ENCODE measurements at places on chromosomes 11 and 22.

DNA sequence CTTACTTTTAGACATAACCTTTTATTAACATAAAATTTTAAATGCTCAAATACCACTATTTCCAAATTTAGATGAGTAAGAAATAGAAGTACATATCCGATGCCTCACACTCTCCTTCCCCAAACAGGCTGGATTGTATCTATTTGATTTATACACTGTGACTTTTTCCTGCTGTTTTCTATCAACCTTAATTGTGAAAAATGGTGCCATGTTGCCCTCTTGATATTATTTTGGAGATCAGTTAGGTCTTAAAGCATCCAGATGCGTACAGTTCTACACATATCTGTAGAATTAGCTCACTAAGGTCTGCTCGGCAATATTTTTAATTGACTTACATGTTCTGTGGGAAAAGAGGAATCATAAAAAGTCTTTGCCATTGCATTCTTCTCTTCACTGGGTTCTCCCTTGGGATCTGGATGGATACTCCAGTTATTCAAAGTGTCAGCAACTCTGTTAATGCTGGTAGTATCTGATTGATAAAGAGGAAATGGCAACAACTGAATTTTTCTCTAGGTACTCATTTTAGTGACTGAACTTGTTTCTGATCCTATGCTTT, 27.2 kb downstream of the EIF3M start:
- peak overlapping the region; percentile 37 for H3K27ac ChIP-seq
- H3K4me3 ChIP-seq = no peak overlapping the region
- peaks cover 27% of the 10 kb centered on the region for H3K4me1 ChIP-seq
- DNase-seq = no peak
- H3K36me3 ChIP-seq = peaks cover 46% of the 10 kb centered on the region

- peaks cover 2% of the 10 kb centered on the region for H3K27me3 ChIP-seq
- no peak overlapping the region for H3K27ac ChIP-seq
- no peaks in the 10 kb centered on the region for H3K4me1 ChIP-seq
- no peak for DNase-seq
- H3K4me3 ChIP-seq = no peak overlapping the region
- H3K36me3 ChIP-seq = no peaks in the 10 kb centered on the region
These were observed 220.9 kb downstream of the PGR start for GRCh38 chr11:100908746-100909145.

DNA sequence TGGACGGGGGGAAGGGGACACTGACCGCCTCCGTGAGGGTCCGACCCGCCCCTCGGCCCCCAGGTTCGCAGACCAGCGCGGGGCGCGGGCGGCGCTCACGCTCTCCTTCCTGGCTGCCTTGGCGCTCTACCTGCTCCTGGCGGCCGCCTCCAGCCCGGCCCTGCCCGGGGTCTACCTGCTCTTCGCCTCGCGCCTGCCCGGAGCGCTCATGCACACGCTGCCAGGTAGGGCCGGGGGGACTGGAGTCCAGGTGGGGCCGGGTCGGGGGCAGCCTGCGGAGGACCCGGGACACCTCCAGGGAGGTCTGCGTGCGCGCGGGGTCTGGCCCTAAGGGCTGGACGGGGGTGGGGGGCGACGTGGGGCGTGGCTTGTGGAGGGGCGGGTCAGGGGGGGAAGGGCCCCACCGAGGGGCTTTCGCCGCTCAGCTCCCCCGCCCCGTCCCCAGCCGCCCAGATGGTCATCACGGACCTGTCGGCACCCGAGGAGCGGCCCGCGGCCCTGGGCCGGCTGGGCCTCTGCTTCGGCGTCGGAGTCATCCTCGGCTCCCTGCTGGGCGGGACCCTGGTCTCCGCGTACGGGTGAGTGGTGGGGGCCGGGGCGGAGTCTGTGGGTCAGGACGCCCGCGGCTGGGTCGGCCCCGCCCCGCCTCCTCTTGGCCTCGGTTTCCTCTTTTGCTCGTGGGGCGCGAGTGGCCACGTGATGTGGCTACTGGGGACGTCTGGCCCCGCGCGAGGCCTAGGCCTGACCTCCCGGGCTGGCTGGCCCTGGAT, 19.9 kb downstream of the PHLDA2 start:
- peaks cover 8% of the 10 kb centered on the region for H3K27me3 ChIP-seq
- peaks cover 13% of the 10 kb centered on the region for H3K36me3 ChIP-seq
- H3K4me3 ChIP-seq = no peak overlapping the region
- peaks cover 17% of the 10 kb centered on the region for H3K4me1 ChIP-seq
- DNase-seq = no peak

- peaks cover 5% of the 10 kb centered on the region for H3K4me1 ChIP-seq
- H3K27ac ChIP-seq = no peak overlapping the region
These were observed 143.5 kb upstream of the B3GAT1 start for GRCh38 chr11:134555510-134555909.

- H3K36me3 ChIP-seq = peaks cover 38% of the 10 kb centered on the region
- peak overlapping the region; percentile 85 for H3K27ac ChIP-seq
- peak; percentile 87 for DNase-seq
- no peak overlapping the region for H3K4me3 ChIP-seq
- H3K27me3 ChIP-seq = no peaks in the 10 kb centered on the region
- H3K4me1 ChIP-seq = peaks cover 19% of the 10 kb centered on the region
These were observed 11.1 kb downstream of the POLR3H start for GRCh38 chr22:41532908-41533825.

DNA sequence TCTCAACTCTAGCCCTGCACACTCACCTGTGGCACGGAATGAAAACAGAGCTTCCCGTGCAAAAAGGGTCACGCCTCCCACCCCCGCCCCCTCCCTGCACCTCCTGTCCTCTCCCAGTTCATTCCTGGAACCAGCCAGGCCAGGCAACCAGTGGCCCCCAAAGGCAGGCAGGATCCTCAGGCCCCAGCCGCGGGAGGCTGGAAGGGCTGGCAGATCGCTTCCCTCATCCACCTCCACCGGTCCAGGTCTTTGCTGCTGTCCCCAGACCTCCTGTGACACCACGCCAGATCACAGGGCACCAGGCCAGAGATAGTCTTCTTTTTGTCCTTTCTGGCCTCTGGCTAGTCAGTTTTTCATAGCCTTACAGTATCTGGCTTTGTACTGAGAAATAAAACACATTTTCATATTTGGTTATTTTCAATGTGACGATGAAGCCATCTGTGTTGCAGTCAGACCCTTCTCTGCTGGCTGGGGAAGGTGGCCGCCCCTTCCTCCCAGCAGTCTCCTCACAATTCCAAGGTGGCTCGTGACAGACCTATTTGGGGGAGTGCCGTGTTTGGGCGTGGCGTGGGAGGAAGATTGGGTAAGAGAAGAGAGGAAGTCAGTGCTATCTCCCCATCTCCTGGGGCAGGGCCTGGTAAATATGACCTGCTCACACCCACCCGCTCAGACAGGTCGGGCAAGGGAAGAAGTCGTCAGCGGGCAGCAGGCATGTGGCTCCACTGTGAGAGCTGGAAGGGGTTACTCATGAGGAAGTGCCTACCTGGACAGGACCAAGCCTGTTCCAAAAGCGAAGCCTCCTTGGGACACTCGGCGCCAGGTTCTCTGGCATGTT, 9.1 kb downstream of the SSH3 start:
- peaks cover 9% of the 10 kb centered on the region for H3K4me1 ChIP-seq
- H3K36me3 ChIP-seq = no peaks in the 10 kb centered on the region
- H3K27me3 ChIP-seq = peaks cover 8% of the 10 kb centered on the region
- DNase-seq = no peak
- peak overlapping the region; percentile 9 for H3K27ac ChIP-seq
- no peak overlapping the region for H3K4me3 ChIP-seq

DNA sequence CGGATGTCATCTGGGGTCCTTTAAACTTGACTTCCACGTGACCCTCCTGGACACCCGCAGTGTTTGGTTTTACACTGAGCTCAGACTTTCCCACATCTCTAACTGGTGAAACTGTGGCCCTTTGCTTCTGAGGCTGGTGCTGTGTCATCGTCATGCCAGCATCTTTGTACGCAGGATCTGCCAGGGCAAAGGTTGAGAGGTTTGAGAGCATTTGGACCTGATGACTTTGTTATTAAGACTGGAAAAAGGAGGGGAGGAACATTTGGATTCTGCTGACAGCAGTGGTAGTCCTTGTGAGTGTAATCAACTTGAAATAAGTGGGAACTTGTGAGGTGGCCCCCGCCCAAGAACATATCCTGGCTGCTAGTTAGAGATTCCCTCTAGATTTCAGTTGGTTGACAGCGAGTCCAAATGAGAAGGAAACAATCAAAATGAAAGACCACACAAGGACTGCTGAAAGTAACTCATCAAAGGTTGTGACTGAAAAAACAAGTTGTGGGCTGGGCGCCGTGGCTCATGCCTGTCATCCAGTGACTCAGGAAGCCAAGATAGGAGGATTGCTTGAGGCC, 102.5 kb downstream of the KIAA1671 start:
- no peaks in the 10 kb centered on the region for H3K27me3 ChIP-seq
- no peak for DNase-seq
- peaks cover 9% of the 10 kb centered on the region for H3K4me1 ChIP-seq
- no peak overlapping the region for H3K4me3 ChIP-seq

DNA sequence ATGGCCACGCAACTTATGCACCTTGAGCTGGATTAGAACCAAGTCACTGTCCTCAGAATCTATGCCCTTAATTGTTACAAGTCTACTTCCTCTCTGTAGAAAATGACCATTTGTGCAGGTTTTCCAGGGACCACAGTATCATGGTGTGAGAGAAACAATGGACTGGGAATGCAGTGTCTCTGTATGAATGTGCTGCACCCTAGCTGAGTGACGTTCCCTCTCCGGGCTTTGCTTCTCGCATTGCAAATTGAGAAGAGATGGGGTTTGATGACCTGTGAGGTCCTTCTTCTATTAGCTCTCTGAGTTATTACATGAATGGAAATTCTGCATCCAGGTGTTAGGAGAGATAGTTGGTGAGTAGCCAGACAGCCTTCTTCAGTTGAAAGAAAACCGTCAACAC, 1052.3 kb downstream of the NTM start:
- no peak overlapping the region for H3K4me3 ChIP-seq
- H3K36me3 ChIP-seq = no peaks in the 10 kb centered on the region
- peaks cover 20% of the 10 kb centered on the region for H3K4me1 ChIP-seq
- DNase-seq = no peak

DNA sequence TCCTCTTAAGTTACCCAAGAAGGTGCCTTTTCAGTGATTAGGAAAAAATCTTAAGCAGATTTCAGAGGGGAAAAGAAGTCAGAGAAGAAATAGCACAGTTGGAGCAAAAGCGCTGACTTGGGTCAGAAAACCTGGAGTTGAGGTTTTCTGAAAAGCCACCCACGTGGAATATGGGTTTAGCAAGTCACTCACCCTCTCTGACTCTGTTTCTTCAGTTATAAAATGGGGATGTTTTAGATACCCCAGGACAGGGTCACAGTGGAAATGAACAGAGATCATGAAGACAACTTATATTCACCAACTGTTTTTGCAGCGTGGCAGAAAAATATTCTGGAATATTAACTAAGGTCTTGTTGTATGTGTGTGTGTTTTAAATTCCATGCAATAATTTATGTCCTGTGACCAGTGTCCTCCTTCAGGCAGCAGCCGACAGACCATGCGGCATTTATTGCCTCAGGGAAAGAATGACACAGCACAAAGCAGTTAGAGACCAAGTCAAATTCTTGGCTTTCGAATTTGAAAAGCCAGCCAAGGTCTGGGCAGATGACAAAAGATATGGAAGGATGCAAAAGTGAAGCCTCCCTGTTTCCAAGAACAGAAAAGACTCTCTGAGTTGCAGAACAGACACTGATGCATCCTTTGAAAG, 119.9 kb downstream of the MIAT start:
- H3K27me3 ChIP-seq = peaks cover 9% of the 10 kb centered on the region
- H3K36me3 ChIP-seq = peaks cover 51% of the 10 kb centered on the region
- H3K4me3 ChIP-seq = peak overlapping the region; percentile 56
- peaks cover 46% of the 10 kb centered on the region for H3K4me1 ChIP-seq
- H3K27ac ChIP-seq = no peak overlapping the region

- H3K4me3 ChIP-seq = peak overlapping the region; percentile 69
- peak; percentile 44 for DNase-seq
- H3K27me3 ChIP-seq = peaks cover 26% of the 10 kb centered on the region
These were observed 32.9 kb upstream of the RELT start for GRCh38 chr11:73343076-73343873.

GRCh38 chr11:55503449-55503848, 50.8 kb upstream of the OR4C15 start:
- no peak for DNase-seq
- no peaks in the 10 kb centered on the region for H3K36me3 ChIP-seq
- no peaks in the 10 kb centered on the region for H3K27me3 ChIP-seq
- H3K27ac ChIP-seq = no peak overlapping the region
- no peaks in the 10 kb centered on the region for H3K4me1 ChIP-seq

- H3K27ac ChIP-seq = no peak overlapping the region
- no peaks in the 10 kb centered on the region for H3K4me1 ChIP-seq
- peaks cover 51% of the 10 kb centered on the region for H3K27me3 ChIP-seq
These were observed 5.7 kb upstream of the SULT4A1 start for GRCh38 chr22:43867839-43868635.

DNA sequence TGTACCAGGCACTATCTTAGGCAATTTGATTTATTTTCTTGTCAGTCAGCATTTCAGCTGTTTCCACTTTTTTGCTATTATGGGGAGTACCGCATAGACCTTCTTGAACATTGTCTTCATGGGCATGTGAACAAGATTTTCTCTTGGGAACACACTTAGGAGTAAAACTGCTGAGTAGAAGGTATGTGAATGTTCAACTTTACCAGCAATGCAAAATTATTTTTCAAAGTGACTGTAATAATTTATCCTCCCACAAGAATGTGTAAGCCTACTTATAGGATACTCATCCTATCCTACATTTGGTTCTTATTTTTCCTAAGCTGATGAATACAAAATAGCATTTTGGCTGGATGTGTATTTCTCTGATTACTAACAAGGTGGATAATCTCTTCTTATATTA, 132.0 kb upstream of the NAV2 start:
- peaks cover 11% of the 10 kb centered on the region for H3K27me3 ChIP-seq
- no peak overlapping the region for H3K4me3 ChIP-seq
- no peak for DNase-seq
- no peak overlapping the region for H3K27ac ChIP-seq
- H3K4me1 ChIP-seq = peaks cover 10% of the 10 kb centered on the region
- H3K36me3 ChIP-seq = no peaks in the 10 kb centered on the region

GRCh38 chr22:19795617-19796008, 35.0 kb downstream of the TBX1 start:
- DNase-seq = no peak
- H3K4me3 ChIP-seq = no peak overlapping the region
- no peak overlapping the region for H3K27ac ChIP-seq
- H3K27me3 ChIP-seq = peaks cover 19% of the 10 kb centered on the region

DNA sequence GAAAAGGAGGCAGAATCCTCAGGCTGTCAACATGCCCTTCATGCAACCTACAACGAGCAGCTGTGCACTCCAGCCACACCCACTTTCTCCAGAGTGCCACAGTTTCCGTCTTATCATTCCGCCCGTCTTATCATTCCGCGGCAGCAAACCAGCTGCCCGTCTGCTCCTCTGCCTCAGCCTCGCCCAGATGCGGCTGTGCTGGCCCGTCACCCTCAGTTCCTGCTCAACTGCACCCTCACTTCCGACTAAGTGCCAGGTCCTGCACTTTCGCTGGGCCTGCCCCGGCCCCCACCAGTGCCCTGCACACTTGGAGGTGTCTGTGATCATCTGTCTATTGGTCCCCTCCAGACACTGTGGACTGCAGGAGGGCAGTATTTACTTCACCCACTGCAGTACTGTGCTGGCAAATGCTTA, 43.7 kb downstream of the MICAL3 start:
- no peak for DNase-seq
- H3K27me3 ChIP-seq = peaks cover 6% of the 10 kb centered on the region
- H3K4me1 ChIP-seq = peaks cover 23% of the 10 kb centered on the region
- H3K36me3 ChIP-seq = peaks cover 5% of the 10 kb centered on the region
- no peak overlapping the region for H3K4me3 ChIP-seq
- peak overlapping the region; percentile 27 for H3K27ac ChIP-seq
